ENCODE measurements at places on chromosomes 12 and 14.

- DNase-seq, result no peak
Measured at GRCh38 chr12:55729819-55730818, 1.3 kb upstream of the CD63 start.

DNA sequence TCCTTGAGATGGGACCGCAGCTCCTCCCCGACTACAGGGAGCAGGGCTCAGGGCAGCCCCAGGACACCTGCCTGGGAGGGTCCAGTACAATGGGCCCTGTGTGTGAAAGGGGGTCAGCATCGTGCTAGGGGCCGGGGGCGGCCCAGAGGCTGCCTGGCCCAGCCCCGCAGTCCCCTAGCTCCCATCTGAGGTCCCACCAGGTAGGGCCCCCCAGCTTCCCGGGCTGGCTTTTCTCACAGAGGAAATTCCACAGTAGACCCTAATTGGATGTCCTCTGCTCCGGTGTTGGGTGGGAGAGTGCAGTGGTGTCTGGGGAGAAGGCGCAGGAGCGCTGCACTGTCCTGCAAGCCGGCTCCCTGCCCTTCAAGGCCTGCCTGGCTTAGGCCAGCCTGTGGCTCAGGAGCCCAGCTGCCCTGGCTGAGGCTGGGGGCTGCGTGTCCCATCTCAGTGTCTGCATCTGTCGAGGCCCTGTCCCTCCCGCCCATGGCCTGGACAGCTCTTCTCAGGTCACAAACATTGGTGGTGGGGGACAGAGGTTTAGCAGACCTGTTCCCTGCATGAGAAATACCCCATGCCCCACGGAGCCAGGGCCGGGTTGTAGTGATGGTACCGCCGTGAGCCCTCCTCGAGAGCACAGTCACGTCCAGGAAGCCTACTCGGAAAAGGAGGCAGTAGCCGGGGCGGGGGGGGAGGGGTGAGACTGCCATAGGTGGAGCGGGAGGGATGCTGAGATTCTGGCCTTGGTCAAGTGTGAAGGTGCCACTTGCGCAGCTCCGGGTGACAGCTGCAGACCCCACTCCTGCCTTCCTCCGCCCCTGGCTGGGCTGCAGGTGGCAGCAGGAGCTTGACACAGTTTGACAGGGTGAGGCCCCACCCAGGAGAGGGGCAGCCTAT, 11.6 kb downstream of the HIP1R start:
- DNase-seq, result no peak

- DNase-seq, result no peak
Measured at GRCh38 chr12:49708851-49709250, 1.6 kb upstream of the FMNL3 start.

DNA sequence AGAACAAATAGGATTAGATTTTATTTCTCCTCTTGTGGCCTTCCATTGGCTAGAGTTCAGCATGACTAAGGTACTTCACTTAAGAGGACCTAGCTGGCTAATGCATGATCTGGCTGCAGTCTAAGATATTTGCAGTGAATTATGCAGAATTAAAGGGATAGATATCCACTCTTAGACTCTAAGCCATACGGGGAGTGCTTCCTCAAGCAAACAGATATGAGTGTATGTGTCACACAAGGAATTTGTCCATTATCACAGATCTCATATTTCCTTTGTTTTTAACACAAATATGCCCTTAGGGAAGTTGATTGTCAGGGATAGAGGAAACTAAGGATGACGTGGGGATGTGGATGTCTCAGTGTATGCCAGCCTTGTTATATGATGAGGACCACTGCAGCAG, 88.1 kb upstream of the DHRS4 start:
- DNase-seq, result no peak

DNA sequence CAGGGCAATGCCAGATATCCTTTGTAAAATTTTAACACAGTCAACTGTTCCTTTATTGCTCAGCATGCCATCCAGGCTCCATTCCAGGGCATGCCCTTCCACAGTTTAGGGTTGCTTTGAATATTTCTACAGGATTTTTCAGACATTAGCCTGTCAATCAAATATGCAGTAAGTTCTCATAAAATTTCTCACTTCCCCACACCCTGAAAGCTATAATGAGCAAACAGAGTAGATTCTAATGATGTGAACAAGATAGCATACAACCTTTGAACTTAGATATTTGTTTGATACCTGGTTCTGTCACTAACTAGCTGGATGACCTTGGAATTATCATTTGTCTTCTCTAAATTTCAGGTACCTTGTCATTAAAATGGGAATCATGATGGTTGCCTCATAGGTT, 251.2 kb downstream of the SYT1 start:
- no peak for DNase-seq

- no peak for DNase-seq
Measured at GRCh38 chr12:6827982-6828780, at the start of gene P3H3. TSS of gene P3H3 (plus strand) at chr12:6828407. CDS start at chr12:6828441, 34 bp downstream.

GRCh38 chr14:23538785-23539184, 12.8 kb downstream of the ZFHX2 start:
- no peak for DNase-seq

- no peak for DNase-seq
Measured at GRCh38 chr12:124299628-124300388, 4.9 kb downstream of the RFLNA start.

DNA sequence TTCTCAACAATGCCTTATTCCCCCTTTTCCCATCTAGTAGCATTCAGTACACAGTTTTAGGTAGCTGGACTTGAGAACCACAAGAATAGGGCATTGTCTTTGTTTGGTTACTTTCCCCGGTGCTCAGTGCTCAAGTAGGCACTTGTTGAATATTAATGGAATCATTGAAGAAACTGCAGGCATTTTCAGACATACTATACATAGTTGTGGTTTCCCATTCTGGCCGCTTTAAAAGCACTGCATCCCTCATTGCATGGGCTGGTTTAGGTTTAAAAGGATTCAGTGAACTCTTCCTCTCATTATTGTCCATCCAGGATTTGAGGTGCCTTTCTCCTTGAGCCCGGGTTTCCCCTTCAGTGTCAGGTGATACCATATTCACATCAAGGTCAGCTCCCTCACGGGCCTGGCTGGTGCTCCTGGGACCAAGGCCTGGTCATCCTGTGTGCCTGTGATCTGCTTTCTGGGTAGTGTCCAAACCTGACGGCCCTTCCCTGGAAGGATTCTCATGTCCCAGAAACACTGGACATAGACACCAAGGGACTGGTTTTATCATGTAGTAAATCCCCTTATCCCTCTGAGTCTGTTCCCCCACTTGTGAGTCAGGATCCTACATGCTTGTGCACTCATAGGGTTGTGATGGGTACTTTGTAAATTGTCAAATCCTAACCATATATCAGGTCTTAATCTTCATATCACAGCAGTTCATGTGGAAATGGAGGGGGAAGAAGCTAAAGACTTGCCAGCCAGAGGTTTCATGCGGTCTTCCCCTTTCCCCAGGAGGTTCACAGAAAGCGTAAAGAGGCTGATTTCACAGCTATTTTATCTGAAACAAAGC, 7.4 kb downstream of the TCP11L2 start:
- no peak for DNase-seq

DNA sequence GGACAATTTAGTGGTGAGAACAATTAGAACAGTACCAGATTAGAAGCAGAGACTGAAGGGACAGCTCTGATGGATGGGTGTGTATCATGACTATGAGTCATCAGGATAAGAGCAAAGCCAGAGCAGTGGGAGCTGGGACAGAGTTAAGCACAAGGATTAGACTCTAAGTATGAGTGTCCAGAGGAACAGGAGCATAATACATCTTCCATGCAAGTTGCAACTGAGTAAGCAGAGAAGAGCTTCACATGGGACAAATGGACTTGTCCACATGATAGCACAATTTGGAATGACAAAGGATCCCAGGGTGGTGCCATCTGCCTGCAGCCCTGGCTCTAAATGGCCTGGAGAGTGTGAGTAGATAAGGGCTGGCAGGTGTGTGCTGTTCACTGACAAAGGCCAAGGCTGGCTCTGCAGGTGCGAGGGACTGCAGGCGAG, 226.4 kb upstream of the CAND1 start:
- DNase-seq, result no peak

- DNase-seq, result no peak
Measured at GRCh38 chr12:114512351-114512750, 106.4 kb upstream of the TBX5 start.

GRCh38 chr14:99246536-99247097, 25.4 kb downstream of the BCL11B start:
- peak; percentile 49 for DNase-seq

GRCh38 chr14:22220427-22220826, 368.6 kb downstream of the DAD1 start:
- no peak for DNase-seq
